ENCODE measurements at places on chromosomes 7 and 10.

- no peak for DNase-seq
These were observed 174.7 kb downstream of the TCF7L2 start for GRCh38 chr10:113124724-113125123.

DNA sequence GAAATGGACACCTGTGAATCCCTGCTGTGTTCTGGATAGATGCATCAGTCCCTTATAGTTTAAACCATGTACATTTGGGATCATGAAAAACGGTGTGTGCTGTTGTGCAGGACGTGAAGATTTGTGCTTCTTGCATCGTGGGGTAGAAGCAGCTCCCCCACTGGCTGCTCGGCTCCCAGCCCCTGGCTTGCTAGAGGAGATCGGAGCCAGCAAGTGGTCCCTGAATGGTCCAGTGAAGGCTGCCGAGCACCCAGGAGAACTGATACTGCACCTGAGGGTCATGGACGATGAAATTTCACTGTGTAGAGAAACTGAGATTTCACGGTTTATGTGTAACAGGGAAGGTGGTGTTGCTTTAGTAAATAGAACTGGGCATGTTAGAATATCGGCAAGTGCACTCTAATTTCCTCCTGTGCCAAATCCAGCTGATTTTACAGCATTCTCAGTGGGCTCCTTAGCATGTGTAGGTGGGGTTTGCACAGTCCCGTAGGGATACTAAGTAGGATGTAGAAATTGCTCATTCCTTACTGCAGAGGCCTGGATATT is 655.1 kb upstream of the FOXK1 start:
- no peak for DNase-seq

- DNase-seq = no peak
These were observed 8.9 kb downstream of the SEC31B start for GRCh38 chr10:100510533-100511308.

GRCh38 chr7:116449950-116450349 is 49.6 kb upstream of the CAV2 start:
- DNase-seq = no peak

DNA sequence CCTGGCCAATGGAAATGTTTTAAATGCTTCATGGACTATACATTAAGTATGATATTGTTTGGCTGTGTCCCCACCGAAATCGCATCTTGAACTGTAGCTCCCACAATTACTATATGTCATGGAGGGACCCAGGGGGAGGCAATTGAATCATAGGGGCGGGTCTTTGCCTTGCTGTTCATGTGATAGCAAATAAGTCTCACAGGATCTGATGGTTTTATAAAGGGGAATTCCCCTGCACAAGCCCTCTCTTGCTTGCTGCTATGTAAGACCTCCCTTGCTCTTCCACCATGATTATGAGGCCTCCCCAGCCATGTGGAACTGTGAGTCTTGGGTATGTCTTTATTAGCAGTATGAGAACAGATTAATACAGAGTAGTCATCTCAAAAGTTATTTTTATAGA is 32.4 kb upstream of the GRB10 start:
- DNase-seq = no peak

- DNase-seq = no peak
These were observed 98.4 kb downstream of the GNAT3 start for GRCh38 chr7:80413383-80413945.

DNA sequence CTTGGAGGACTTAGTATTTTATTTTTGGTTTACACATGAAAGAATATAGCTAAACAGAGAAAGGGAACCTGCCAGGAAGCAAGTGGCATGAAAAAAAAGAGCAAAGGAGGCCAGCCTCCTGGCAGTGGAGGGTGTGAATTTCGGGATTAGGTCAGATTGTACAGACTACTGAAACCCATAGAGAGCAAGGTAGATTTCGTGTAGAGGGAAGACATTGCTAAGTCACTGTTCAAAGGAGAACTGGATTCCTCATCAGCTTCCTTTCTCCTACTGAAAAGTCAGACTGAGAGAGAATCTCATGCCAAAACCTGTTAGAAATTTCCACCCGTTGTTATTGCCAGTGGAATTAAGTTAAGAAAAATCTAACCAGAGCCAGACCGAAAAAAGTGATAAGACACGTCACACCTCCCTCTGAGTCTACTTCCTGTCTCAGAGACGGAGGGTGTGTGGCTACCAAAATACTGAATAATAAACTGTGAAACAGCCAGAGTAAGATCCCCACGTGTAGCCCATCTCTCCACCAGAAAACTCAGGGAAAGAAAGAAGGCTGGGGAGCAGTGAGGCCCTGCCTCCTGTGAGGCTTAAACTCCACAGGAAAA is 118.8 kb downstream of the SKIDA1 start:
- no peak for DNase-seq

- peak; percentile 54 for DNase-seq
These were observed 93.8 kb downstream of the PRTFDC1 start for GRCh38 chr10:24858288-24859270.

- no peak for DNase-seq
These were observed 43.5 kb downstream of the DNAJC1 start for GRCh38 chr10:21959998-21960397.

DNA sequence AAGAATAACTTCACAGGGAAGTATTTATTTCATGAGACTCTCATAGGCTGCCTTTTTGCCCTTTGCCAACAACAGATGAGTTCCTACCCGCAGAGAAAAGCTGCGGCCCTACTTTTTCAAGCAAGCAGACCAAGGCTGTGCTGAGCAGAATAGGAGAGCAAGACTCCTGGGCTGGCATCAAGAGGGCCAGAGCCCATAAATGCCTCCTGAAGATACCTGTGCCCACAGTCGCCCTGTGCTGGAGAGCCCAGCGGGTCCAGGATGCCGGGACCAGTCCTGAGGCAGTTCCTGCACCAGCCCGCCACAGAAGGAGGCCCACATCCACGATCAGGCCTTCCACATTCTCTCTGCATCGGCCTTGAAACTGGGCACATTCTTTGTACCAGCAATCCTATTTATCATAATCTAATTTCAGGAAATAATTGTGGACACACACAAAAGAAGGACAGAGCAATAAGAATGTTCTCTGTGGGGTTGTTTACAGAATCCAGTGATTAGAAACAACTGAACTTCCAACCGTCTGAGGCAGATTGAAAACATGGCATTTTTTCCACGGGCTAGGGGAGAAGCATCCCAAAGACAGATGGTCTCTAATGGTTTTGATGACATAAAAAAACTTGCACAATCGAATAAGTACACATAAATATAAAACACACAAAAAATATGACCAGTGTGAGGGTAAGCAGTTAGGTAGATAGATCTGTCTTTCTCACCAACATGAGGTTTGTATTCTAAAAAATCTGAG is 95.6 kb downstream of the CPXM2 start:
- DNase-seq = no peak

- DNase-seq = no peak
These were observed 217.7 kb upstream of the AOAH start for GRCh38 chr7:36942025-36942424.

DNA sequence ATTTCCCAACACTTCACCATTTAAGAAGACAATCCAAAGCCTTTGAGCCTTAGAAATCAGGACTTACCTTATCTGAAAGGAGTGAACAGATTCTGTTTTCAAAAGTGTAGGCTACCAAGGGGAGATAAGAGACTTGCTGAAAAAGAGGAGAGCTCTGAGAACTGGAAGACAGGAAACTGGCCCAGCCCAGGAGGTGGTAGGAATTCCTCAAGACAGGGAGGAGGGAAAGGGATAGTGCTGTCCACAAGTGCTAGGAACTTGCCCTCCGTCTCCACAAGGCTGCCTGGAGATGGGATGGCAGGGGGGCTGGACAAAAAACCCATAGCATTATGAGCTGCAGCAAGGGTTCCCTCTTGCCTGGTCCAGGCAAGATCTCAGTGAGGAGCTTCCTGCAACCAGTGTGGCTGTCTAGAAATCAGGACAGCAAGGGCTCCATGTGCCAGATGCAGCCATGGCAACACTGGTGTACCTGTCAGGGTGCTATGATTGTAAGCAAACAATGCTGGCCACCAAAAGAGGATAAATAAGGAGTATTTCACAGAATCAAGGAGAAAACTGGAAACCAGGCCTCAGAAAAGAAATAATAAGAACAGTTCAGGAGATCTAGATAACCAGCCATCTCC is 22.7 kb upstream of the FRMD4A start:
- peak; percentile 88 for DNase-seq

GRCh38 chr10:73941300-73941699 is 30.4 kb downstream of the PLAU start:
- no peak for DNase-seq

DNA sequence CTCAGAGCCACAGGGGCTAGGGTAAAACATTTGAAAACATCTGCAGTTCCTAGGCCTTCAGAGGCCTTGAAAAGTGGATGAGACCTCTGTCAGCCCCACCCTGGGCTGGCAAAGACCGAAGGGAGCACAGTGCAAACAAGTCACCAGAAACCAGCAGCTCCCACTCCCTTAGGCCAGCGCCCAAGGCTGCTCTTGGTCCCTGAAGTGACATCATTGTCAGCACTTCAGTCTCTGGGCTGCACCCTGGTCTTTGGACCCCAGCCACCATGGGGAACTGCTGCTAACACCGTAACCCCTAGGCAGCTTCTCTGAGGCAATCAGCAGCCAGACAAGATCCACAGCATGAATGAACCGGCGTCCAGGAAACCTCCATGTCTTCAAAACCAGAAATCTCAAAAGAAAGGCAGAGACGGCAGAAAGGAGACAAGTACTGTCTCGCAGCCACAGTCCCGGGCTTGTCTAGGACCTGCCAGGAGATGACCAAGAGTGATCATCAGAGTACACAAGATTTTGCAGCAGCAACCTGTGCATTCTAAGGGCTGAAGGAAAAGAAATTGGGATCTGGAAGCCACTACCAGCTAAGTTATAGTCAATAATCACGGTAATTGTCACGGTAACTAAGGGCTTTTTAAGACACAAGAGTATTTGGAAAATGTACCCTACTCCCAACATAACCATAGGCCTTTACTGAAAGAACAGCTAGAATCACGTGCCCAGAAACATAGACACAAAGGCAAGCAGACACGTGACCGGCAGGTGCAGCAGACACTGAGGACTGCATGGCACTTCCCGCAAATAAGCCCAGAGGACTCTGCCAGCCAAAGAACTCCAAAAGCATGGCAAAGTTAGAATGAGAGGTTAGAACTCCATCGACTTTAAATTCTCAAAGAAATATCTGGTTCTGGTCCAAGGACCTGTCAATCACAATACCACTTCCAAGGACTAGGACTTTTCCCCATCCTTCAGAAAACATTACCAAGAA is 23.3 kb downstream of the CPXM2 start:
- DNase-seq = no peak

DNA sequence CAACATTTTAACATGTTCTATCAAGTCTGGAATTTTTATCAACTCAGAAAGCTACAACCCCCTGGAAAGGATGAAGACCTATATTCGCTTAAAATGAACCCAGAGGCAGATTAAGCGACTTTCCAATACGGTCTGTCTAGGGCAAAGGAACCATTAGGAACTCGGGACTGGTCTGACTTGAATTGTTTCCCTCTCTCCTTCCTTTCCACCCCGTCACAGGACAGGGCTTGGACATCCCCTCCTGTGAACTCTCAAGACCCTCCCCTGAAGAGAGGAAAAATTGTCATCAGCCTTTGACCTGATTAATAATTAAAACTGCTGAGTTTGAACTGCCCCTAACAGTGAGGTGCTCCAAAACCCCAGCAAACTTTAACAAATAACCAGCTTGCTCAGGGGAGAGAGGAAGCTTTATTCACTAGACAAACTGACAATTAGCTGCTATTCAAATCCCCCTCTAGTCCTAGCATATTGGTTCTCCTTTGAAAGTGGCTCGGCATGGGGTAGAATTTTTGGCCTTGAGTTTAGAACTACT is 22.6 kb upstream of the SLF2 start:
- no peak for DNase-seq

GRCh38 chr10:49269523-49269922 is 29.4 kb upstream of the C10orf71 start:
- no peak for DNase-seq

DNA sequence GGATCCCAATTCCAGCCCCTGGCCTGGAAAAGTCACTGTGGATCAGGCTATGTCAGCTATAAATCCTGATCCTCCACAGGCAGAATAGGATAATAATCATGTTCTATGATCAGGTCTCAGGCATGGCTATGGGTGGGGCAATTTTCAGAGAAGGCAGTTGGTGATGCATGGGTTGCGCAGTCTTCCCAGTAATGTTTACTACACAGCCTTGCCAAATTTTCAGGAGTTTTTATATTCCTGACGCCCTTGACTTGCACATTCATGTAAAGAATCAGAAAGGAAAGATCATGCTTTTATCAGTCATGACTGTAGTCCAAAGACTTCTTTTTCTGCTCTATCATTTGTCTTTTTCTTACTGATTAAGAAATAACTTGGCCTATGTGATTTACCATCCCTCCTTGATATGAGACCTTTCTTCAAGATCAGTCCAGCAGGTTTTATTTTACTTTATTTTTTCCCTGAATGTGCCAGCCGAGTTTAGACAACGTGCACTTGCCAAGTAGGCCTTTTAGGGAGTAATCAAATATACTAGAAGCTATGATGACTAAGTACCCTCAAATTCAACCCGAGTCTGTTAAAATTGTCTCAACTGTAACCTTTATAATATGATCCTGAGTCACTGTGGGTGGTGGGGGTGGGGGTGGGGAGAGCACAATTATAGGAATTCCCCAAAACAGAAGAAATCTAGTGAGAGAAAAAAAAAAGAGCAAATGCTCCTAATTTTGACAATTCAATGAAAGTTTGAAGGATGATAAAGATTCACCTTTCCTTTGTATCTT is 31.9 kb downstream of the ARL4A start:
- no peak for DNase-seq

- no peak for DNase-seq
These were observed 628 bp downstream of the MRPS33 start for GRCh38 chr7:141014125-141014523.

DNA sequence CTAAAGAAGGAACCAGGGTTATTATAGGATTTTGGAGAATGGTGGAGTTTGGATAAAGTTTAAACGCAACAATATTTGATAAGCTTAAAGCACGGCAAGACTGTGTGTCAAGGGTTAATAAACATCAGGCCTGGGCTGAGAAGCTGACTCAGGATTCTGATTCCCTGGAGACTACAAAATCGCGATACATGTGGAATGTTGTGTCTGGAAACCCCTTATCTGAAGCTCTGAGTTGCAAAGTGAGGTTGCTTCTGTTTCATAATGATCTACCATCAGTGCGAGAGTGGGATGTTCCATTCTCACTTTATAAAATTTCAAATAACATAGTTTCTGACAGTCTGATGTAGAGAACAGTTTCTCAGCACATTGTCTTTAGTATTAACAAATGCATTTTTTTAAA is 7.8 kb downstream of the C1GALT1 start:
- DNase-seq = peak; percentile 93

GRCh38 chr10:122864901-122865300 is 14.5 kb downstream of the FAM24B start:
- no peak for DNase-seq

DNA sequence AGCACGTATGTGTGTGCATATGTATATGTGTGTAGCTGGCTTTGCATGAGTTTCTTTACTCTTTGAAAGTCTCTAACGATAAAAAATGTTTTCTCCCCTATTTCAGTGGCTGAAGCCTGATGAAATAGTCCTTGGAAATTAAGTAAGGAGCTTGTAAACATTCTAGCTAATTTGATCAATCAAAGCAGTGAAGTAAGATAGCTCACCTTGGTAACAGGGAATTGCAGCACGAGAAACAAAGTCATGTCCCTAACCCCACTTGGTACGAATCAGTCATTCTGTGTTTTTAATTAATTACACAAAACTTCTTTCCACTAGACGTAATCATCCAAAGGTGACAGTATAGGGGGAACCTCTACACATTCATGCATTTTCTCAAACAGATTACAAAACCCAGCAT is 41.5 kb downstream of the GPR37 start:
- no peak for DNase-seq

GRCh38 chr10:18759575-18759974 is 100.3 kb downstream of the ARL5B start:
- no peak for DNase-seq

- peak; percentile 80 for DNase-seq
These were observed 467.2 kb upstream of the NRP1 start for GRCh38 chr10:33801705-33802104.

All from mesendoderm (in vitro differentiated cells).